ENCODE measurements at places on chromosomes 6 and 20.

GRCh38 chr6:12012038-12012557 lies at the start of gene HIVEP1:
Gene HIVEP1, plus strand, starts transcription at chr6:12012312. Its CDS starts 3,317 bp downstream, at chr6:12015629.
- no peak for DNase-seq

- DNase-seq, result no peak
Observed at GRCh38 chr6:125302840-125303511, 1.2 kb upstream of the HDDC2 start.

DNA sequence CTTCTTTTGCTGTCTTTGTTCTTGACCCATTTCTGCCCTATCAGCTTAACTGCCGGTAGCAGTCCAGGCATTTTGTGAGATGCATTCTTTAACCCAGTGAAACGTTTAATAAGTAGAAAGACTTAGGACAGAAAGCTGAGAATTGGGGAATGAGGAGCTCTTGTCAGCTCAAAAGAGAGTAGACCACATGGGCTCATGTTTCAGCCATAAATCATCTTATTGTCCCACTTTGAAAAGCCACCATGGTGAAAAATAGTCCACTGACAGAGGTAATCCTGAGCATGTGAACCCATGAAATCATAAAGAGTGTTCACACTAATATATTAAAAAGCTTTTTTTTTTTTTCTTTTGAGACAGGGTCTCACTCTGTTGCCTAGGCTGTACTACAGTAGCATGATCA lies 16.3 kb downstream of the ORC3 start:
- DNase-seq, result no peak

GRCh38 chr20:56373942-56374341 lies 15.2 kb downstream of the FAM210B start:
- DNase-seq, result no peak

GRCh38 chr20:46214824-46215488 lies 93.3 kb downstream of the CDH22 start:
- no peak for DNase-seq

DNA sequence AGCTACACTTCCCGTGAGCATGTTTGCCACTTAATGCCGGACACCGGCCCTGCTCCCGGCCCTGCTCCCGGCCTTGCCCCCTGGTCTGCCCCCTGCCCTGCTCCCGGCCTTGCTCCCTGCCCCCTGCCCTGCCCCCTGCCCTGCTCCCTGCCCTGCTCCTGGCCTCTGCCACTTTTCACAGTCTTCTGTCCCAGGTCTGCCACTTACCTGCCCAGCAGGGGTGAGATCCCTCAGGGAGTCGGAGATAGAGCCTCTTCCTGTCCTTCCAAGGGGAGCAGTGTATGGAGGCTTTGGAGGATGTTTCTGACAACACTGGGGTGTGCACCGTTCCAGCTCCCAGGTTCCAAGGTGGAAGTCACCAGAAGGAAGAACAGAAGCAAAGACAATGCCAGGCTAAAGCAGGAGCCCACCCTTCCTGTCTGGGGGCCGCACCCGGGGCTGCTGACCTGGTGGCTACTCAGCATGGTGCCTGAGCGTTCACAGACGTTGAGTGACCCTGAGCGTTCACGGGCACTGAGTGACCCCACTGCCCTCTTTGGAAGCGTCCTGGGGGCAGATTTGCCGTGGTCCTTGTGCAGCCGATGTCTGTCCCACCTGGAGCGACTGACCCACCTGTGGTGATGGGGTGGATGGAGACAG lies 199.8 kb downstream of the DLL1 start:
- no peak for DNase-seq

- peak; percentile 64 for DNase-seq
Observed at GRCh38 chr20:48657426-48658197, 170.2 kb downstream of the PREX1 start.

GRCh38 chr6:101516578-101516977 lies 123.1 kb downstream of the GRIK2 start:
- no peak for DNase-seq

- DNase-seq, result no peak
Observed at GRCh38 chr6:44831002-44831610, 443.6 kb downstream of the CDC5L start.

DNA sequence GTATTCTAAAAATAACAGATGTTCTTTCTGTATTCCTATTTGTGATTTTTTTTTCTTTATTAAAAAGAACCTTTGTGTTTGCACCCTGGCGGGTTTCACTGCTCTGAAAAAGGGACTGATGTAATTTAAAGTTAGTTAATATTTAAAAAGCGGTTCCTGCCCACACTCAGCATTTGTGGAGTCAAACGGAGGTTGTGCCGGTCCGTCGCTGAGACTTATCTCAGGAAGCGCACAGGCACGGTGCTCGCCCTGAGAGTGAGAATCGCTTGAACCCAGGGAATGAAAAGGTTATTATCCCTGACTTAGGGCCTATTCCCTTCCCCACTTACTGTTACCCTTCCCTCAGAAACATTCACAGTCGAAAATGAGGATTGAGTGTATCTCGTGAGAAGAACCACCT lies 366.7 kb downstream of the THBS2 start:
- DNase-seq, result no peak

DNA sequence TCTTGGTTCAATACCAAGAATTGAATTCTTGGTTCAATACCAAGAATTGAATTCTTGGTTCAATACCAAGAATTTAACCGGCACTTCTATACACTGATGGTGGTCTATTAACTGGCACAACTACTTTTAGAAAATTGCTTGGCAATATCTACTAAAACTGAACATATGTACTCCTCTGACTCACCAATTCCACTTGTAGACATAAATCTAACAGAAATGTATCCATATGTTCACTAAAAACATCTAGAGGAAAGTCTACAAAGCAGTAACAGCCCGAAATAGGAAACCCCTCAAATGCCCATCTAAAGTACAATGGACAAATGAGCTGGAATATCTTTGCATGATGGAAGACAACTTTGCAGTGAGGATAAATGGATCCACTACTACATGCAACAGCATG lies 71.9 kb downstream of the KIF16B start:
- no peak for DNase-seq

DNA sequence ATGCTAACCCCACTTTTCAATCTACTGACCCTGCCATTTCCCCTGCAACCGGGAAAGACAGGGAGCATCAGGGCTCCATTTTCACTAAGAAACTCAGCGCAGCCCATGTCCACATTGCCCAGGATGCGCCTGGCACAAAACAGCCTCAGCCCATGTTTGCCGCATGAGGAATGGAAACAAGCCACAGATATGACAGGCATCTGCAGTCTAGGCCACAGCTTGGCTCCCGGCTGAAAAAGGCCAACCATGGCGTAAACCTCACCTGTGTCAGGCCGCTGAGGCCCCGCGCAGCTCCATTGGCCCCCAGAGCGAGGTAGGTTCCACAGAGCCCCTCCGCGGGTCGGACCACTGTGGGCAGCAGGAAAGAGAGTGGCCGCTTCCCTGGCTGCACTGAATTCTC lies 21.7 kb downstream of the GGT7 start:
- no peak for DNase-seq

DNA sequence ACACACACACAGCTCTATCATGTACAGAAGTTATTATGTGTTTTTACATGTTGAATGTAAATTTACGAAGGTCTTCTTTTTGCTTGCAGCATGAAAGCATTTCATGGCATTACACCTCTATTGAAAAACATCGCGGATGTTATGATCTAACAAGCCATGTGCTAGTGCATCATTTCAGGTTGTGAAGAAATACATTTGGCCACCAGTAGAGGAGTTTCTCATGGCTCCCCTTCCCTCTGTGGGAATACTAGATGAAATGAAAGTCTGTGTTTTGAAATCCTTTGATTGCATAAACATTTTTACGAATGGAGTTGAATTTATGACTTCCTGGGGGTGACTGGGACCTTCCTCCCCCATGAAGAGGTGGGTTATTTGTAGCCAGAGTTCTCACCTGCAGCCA lies 17.7 kb downstream of the MAS1 start:
- DNase-seq, result no peak

GRCh38 chr20:57412347-57413029 lies 21.3 kb downstream of the RBM38 start:
- DNase-seq, result no peak

- peak; percentile 24 for DNase-seq
Observed at GRCh38 chr20:330233-331149, 5.1 kb downstream of the SOX12 start.

- DNase-seq, result no peak
Observed at GRCh38 chr20:32580970-32581838, 3.9 kb downstream of the NOL4L start.

- no peak for DNase-seq
Observed at GRCh38 chr6:16358531-16359138, 120.2 kb downstream of the GMPR start.

DNA sequence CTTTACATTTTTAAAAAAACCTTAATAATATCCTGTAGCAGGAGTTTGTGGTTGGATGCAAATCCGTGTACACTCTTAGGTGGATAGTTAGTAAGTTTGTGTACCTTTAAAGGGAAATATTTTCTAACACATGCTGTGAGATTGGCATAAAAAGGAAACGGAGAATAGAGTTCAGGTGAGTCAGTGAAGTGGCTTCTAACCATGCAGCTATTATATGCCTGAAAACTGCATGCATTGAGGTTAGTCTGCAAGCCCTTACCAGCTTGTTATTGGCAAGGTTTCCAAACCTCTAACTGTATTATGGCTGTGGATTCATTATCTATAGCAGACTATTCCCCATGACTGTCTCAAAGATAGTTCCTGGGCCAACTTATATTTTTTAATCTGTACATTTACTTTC lies 420.6 kb upstream of the MMS22L start:
- DNase-seq, result no peak

- DNase-seq, result no peak
Observed at GRCh38 chr6:154758125-154758524, 24.9 kb downstream of the SCAF8 start.

GRCh38 chr6:3454273-3455010 lies 2.4 kb downstream of the SLC22A23 start:
- DNase-seq, result no peak

DNA sequence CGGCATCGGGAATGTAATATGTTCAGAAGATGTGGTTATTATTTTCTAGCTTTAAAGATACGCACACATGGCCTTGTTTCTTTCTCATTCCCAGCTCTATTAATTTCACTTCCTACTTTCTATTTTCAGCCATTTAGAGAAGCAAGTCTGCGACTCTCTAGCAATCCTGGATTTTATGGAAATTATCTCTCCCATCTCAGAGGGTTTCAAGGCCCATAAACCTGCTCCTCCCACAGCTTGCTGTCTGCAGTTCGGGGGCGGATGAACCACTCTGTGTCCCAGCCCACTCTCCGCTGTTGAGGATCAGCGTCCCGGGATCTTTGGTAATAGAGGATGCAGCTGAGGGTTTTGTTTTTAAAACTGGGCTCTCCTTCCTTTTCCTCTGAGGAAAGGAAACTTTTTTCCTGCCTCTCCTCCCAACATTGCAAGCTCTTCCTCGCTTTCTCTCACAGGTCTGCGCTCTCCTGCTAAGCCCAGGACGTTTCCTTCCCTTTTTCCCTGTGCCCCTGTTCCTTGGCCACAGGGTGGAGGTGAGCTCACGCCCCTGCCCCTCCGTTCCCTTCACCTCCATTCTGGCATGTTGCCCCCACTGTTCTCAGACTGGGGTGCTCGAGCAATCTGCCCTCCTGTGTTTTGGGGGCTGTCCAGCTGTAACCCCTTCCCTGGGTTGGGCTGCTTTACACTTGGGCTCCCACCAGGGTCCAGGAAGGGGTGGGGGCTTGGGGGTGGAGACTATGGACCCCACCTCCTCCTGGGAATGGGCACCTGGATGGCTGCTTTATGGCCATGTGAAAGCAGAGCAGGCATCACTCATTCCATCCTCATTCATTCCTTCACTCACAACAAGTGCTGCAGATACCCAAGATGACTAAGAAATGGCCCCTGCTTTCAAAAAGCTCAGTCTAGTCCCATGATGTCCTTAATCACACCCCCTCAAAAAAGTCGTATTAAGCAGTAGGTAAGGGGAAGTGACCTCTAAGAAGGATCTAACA lies 54.9 kb downstream of the ZBTB9 start:
- no peak for DNase-seq

DNA sequence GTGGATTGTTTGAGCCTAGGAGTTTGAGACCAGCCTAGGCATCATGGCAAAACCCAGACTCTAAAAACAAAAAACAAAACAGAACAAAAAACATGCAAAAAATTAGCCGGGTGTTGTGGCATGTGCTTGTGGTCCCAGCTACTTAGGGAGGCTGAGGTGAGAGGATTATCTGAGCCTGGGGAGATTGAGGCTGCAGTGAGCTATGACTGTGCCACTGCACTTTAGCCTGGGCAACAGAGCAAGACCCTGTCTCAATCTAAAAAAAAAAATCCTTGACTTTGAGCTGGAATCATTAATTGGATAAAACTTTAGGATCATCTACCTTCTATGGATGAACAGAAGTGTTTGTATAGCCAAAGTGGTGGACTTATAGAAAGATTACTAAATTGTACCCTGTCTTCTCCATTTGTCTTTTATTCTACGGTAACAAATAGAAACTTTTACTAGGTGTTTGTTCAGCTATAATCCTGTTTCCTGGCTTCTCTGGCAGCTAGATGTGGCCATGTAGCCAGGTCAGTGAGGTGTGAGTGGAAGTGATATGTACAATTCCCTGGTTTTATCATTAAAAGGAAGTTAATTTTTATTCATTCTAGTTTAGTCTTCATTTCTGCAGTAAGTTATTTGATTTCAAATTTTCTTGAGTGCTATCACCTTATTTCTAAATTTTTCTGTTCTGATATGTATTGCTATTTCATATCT lies 108.3 kb upstream of the RNF24 start:
- DNase-seq, result no peak

GRCh38 chr6:30686009-30686907 lies at the start of gene PPP1R18:
Gene PPP1R18, minus strand, starts transcription at chr6:30686645. Its CDS starts 627 bp downstream, at chr6:30686018.
- DNase-seq, result no peak

DNA sequence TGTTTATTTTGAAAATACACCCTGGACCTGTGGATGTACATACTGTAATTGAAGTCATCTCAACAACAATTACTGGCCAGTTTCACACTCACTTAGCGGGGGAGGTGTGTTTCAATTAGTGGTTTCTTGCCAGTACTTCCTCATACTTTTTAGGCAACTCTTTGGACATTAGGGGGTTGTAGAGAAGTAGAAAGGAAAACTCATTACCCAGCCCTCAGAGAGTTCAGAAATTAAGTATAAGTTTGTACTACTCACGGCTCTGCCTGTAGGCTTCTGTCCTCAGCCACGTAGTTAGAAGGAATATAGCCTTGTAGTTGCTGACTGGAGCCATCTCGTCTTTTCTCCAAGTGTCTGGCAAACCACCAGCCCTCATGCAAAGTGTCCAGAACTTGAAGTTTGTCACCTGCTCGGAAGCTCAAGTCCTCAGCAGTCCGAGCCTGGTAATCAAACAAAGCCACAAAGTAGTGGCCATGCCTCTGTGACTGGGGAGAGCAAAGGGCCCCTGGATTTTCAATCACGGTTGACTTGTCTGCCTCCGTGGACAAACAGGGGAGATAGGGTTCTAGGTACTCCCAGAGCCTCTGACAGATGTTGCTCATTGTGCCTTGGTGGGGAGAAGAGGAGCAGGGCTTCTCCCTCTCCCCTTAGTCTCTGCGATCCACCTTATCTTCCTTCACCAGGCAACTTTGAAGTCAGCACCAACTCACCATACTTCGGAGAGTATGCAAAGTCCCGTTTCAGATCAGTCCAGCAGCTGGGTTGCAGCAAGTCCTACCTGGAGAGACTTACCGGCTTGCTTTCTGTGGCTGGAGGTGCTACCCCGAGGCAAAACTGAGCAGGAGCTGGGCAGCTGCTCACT lies 749 bp downstream of the FRK start:
- no peak for DNase-seq

GRCh38 chr20:44011251-44011940 lies 96.7 kb downstream of the TOX2 start:
- DNase-seq, result no peak

GRCh38 chr6:56961151-56961550 lies 6.2 kb downstream of the BEND6 start:
- no peak for DNase-seq

All from NCI-H1092 (cell line).